ENCODE measurements at places on chromosomes 1 and 21.

- no peak for DNase-seq
These were observed 55.5 kb downstream of the EDN2 start for GRCh38 chr1:41428738-41429640.

DNA sequence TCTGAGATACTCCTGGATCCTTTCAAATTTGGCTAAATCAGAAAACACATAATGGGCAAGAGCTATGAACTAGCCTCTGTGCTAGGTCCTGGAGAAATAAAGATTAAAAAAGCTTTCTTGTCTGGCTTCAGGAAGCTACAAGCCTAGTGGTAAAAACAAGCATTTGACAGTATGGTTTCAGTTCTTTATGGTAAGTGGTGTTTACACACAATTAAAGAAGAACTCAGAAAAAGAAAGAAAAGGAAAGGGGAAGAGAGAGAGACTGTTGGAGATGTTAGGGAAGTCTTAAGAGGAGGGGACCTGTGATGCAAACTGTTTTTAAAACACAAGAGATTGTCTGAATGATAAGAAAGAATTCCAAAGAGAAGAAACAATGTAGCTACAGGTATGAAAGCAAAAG is 1.8 kb downstream of the OR10J1 start:
- no peak for DNase-seq

GRCh38 chr1:84339503-84339902 is 38.0 kb downstream of the SAMD13 start:
- DNase-seq = no peak

DNA sequence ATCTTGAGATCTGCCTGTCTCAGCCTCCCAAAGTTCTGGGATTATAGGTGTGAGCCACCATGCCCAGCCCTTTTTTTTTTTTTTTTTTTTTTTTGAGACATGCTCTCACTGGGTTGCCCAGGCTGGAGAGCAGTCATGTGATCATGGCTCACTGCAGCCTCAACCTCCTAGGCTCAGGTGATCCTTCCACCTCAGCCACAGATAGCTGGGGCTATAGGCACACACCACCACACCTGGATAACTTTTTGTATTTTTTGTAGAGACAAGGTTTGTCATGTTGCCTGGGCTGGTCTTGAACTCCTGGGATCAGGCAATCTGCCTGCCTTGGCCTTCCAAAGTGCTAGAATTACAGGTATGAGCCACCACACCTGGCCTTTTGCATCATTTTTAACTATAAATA is 17.7 kb upstream of the PRRC2C start:
- no peak for DNase-seq

GRCh38 chr1:91757763-91758460 is 128.0 kb downstream of the TGFBR3 start:
- DNase-seq = no peak

GRCh38 chr1:33146003-33146402 is 35.8 kb downstream of the TRIM62 start:
- no peak for DNase-seq

DNA sequence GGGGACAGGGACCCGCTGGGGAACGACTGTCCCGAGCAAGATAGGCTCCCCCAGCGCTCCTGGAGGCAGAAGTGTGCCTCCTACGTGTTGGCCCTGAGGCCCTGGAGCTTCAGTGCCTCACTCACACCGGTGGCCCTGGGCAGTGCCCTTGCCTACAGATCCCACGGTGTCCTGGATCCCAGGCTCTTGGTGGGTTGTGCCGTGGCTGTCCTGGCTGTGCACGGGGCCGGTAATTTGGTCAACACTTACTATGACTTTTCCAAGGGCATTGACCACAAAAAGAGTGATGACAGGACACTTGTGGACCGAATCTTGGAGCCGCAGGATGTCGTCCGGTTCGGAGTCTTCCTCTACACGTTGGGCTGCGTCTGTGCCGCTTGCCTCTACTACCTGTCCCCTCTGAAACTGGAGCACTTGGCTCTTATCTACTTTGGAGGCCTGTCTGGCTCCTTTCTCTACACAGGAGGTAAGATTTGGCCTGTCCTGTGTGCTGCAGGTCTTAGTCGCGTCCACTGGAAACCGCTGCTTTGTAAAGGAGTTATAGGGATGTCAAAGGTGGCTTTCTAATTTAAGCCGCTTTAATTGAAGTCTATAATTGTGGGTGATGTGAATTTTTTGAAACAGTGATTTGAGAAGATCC is 717 bp downstream of the UBIAD1 start:
- no peak for DNase-seq

DNA sequence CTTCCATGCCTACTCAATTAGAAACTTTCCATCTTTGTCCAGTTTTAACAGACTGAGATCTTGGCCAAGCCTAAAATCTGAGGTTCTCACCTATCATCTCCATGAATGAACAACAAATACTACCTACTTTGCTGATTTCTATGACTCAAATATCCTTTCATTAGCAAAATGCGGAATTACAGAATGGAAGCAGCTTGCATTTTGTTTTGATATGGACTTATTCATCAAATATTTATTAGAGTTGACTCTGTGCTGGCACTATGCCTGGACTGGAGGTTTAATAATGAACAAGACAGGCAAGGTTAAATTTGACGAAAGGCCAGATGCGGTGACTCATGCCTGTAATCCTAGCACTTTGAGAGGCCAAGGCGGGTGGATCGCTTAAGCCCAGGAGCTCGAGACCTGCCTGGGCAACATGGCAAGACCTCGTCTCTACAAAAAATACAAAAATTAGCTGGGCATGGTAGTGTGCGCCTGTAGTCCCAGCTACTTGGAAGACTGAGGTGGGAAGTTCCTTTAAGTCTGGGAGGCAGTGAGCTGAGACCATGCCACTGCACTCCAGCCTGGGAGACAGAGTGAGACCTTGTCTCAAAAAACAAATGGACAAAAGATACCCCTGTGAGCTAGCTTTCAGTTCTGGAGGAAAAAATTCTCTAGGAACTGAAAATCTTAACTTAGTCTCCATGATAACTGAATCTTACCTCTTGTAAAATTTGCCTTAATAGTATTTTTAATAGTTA is 29.4 kb upstream of the SOD1 start:
- peak; percentile 68 for DNase-seq

- no peak for DNase-seq
These were observed 164.1 kb downstream of the RYR2 start for GRCh38 chr1:237206065-237206414.

DNA sequence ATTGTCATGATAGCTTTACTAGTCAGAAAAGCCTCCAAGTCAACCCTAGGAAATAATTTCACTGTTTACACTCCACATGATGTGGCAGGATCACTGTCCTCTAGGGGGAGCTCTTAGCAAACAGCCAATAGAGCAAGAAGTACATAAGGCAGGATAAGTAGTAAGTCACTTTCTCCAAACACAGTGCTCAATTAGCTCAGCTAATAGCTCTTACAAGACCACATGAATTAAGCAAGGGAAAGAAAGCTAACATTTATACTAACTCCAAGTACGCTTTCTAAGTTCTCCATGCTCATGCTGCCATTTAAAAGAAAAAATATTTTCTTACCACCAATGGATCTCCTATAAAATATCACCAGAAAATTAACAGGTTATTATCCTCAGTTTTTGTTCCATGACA is 66.9 kb upstream of the LRIF1 start:
- DNase-seq = peak; percentile 7

- no peak for DNase-seq
These were observed 19.4 kb upstream of the UBE2U start for GRCh38 chr1:64184003-64184440.

GRCh38 chr1:151970128-151970527 is 23.5 kb downstream of the S100A10 start:
- no peak for DNase-seq

DNA sequence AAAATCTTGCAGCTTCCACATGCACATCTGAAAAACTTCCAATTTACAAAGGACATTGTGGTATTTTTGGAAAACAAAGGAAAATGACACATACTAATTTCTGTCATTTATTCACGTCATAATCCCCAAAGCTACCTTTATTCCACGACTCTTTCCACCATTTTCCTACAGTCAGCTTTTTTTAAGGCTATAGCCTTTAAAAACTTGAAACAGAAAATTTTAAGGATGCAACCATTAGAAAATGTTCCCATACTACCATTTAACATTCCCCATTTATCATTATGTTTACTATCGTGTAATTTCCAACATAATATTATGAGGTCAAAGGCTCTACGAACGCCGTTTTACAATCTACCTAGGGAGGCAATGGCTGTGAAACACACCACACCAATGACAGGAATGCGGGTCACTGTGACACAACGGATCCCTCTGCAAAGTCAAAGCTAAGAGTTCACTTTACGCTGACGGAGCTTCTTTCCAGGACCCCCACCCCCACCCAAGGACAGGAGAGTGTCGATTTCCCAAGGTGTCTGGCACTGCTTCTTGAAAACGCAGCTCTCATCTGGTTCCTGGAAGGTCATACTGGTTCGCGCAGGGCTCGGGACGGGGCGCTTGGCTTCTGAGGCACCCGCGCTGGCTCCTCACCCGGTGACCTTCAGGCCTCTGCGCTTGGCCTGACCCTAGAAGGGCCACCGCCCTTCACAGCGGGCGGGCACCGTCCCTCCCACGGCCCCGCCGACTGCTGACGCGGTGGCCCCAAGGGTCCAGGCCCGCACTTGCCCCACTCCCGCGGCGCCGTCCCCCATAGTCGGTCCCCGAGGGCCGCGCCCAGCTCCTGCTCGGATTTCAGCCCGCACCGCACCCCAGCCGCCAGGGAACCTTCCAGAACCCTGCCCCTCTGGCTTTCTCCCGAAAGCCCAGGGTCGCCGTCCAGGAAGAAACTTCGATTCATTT is 50.5 kb upstream of the ATF3 start:
- no peak for DNase-seq

DNA sequence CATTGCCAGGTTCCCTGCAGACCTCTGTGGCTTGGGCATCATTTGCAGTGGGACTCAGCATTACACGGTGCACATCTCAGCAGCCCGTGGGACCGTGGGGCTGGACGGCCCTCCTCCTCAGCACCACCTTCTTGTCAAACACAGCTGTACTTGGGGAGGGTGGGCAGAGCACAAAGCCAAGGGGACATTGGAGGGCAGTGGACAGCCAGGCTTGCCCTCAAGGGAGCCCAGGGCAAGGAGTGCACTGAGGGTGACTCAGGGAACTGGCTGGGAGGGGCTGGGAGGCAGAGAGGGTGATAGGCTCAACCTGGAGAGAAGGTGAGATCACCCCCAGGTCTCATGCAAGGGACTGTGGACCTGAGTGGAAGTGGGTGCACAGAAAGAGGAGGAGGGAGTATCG is 3.4 kb downstream of the CAPN9 start:
- no peak for DNase-seq

- DNase-seq = no peak
These were observed 81.1 kb upstream of the FGGY start for GRCh38 chr1:59215766-59216291.

- no peak for DNase-seq
These were observed 59.8 kb upstream of the KIF26B start for GRCh38 chr1:245094954-245095353.

DNA sequence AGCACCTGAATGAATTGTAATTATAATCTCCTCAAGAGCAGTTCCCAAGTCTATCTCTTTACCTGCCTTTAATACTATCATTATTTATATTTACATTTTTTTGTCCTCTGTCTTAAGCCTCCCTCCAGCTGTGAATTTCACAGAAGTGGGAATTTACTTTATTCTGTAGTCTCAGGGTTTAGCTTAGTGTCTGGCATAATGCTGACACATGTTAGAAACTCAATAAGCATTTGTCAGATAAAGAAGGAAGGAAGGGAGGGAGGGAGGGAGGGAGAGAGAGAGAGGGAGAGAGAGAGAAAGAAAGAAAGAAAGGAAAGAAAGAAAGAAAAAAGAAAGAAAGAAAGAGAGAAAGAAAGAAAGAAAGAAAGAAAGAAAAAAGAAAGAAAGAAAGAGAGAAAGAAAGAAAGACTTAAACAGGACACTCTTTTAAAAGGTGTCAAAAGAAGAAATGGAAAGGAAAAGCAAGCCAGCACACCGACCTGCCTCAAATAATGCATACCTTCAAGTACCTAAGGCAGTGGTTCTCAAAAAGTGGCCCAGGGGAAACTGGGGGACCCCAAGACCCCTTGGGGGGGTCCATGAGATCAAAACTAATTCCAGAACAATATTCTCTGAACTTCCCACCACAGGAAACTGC is 1.8 kb upstream of the PGLYRP4 start:
- DNase-seq = no peak

GRCh38 chr1:46248122-46248920 is 758 bp downstream of the RAD54L start:
- peak; percentile 73 for DNase-seq

- no peak for DNase-seq
These were observed 3.4 kb downstream of the OR2T11 start for GRCh38 chr1:248631354-248632008.

- DNase-seq = peak; percentile 36
These were observed 96.4 kb downstream of the UBR4 start for GRCh38 chr1:19113697-19114092.

DNA sequence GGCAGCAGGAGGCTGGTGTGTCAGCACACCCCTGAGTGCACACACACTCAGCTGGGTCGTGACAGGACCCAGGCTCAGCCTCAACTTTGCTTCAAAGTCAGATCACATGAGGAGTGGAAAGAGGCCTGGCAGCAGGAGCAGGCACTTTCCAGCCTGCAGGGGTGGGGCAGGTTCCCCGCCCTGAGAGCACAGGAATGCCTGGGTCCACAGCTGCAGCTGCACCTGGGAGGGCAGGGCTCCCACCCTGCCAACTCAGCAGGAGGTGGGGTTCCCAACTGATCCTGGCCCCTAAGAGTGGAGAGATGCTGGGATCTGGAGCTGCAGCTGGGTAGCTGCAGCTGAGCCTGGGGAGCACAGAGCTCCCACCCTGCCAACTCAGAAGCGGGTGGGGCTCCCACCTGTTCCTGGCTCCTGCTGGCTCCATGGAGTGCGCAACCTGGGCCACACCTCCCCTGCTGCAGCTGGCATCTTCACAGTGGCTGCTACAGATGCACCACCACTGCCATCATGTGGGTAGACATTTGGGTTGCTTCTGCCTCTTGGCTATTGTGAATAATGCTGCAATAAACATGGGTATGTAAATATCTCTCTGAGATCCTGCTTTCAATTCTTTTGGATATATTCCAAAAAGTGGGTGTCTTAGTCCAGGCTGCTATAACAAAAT is 415.4 kb downstream of the TTLL7 start:
- DNase-seq = no peak

GRCh38 chr1:103492003-103492625 is 33.4 kb upstream of the RNPC3 start:
- no peak for DNase-seq

DNA sequence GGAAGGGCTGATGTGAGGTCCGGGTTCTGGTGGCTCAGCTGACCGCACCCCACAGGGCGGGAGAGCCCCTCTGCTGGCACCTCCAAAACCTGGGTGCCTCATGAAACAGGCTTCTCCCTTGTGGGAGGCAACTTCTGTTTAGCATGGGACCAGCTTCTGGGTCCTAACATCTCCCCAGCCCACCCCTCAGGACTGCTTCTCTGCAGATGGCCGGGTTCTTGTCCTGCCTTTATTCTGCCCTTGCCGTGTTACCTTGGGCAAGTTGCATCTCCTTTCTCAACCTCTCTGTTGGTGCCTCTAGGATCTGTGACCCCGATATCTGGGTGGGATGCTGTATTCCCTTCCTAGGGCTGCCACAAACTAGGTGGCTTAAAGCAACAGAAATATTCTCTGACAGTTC is 15.0 kb upstream of the TTC22 start:
- no peak for DNase-seq

- DNase-seq = no peak
These were observed 318.2 kb upstream of the CAMK1G start for GRCh38 chr1:209265301-209265700.

GRCh38 chr1:169697755-169698154 is 13.7 kb downstream of the SELL start:
- no peak for DNase-seq

GRCh38 chr1:58035523-58035922 is 511.0 kb downstream of the OMA1 start:
- no peak for DNase-seq

Data from DMS79 (cell line).